Lower leg skin (tissue), 4 donors: ENCODE measurements at places on chromosomes 11 and 22.

GRCh38 chr11:64348383-64349024 lies 8.5 kb downstream of the CCDC88B start:
- DNase-seq: no peak

DNA sequence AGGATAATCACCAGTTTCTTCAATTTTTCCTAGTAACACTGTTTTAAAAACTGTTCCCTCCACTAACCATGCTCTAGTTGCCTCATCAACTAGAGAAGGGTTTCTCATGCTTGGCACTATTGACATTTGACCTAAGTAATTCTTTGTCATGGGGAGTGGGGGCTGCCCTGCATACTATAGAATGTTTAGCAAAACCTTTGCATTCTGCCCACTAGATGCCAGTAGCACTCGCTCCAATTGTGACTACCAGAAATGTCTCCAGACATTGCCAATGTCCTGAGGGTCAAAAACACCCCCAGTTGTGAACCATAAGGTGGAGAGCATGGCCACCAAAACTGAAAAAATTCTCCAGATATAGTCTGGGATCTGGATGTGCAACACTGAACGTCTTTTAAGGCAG lies 27.6 kb upstream of the BMAL1 start:
- DNase-seq: no peak

DNA sequence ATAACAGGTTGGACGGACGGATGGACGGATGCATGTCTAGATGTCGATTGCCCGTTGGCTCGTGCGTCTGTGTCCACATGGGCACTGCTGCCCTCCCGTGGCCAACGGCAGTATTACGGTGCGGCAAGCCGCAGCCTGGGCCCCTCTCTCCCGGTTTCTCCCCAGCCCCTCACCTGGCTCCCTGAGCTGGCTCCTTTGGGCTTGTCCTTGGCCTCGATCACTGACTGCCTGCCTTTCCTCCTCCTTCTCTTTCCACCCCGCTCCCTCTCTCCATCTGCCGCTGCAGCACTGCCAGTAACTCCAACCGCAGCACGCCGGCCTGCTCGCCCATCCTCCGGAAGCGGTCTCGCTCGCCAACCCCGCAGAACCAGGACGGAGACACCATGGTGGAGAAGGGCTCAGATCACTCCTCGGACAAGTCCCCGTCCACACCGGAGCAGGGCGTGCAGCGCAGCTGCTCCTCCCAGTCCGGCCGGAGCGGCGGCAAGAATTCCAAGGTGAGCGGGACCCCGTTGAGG lies 77.3 kb downstream of the SCN3B start:
- peak; percentile 46 for DNase-seq

DNA sequence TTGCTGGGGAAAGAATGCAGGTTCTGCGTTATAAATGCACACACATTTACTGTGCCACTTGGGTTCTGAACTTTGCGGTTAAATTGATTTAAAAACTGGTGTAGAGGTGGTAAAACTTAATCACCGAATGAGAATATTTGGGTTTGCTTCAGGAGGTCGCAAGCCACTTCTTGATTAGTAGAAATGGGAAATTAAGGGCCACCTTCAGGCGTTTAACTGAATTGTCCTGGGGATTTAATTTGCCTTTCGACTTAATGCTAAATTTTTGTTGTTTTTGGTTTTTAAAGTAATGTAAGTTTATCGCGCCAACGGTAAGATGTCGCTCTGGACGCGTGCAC lies 459 bp upstream of the NCR3LG1 start:
- DNase-seq: no peak

- no peak for DNase-seq
Measured at GRCh38 chr11:113397212-113397611, 9.6 kb downstream of the ANKK1 start.

DNA sequence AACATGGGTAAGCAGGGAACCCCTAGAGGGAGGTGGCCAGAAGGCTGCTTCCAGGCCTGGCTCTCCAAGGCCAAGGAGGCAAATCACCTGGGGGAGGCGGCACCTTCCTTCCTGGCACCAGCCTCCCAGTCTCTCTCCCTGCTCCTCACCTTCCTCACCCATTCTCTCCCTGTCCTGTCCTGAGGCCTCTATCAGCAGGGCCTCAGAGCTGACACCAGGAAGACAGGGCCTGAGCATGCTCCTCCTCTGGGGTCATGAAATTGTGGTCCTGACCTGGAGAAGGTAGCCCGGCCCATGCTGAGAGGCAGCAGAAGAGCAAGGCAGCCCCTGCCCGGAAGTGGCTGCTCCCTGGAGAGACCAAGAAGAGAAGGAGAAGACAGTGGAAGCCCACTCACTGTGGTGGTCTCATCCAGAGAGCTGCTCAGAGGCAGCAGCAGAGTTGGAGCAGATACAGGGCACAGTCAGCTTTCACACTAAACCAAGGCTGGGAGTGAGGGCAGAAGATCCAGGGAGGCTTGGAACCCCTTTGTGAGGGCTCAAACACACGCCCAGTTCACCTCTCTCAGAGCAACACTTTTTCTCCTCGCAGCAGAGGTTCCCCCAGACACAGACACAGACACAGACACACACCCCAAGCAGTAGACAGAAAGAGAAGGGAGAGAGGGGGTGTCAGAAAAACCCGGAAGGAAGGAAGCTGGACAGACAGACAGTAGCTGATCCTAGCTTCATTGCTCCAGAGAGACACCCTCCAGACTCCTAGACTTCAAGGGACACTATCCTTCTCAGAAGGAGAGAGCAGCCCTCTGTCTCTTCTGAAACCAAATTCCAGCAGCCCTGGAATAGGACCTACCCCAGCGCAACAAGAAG lies 1.8 kb downstream of the BCL9L start:
- no peak for DNase-seq

GRCh38 chr11:83611600-83611999 lies 325.4 kb upstream of the CCDC90B start:
- DNase-seq: no peak

DNA sequence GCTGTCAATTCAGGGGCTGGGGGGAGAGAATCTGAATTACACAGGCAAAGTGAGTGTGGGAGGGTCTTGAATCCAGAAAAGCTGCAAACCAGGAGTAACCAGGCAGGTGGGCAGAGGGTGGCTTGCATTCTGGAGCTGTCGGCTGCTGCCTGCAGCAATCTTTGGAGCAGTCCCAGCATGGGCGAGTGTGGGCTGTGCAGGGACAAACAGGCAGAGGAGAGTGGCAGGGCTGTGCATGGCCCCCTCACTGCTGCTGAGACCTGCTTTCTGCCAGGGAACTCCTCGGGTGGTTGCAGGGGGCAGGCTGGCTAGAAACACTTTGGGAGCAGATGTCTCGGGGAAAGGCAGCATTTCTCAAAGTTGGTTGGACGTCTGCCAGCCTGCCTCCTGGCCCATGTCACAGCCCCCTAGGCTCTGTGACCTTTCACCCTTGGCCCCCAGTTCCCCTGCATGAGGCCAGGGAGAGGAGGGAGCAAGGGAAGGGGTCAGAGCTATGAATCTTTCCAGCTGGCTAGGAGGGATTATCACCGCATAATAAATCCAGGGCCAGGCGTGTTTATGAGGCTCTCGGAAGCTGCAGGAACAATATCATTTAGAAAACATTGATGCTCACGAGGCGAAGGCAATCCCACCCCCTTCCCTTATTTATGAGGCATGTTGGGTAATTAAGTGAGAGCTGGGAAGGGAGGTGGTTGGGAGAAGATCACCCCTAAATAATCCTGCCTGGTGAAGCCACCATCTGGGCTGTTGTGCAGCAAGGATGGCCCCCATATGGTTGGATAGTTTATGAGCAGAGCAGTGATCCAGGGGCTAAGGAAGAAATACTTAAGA lies 212.3 kb upstream of the NCAM1 start:
- no peak for DNase-seq

DNA sequence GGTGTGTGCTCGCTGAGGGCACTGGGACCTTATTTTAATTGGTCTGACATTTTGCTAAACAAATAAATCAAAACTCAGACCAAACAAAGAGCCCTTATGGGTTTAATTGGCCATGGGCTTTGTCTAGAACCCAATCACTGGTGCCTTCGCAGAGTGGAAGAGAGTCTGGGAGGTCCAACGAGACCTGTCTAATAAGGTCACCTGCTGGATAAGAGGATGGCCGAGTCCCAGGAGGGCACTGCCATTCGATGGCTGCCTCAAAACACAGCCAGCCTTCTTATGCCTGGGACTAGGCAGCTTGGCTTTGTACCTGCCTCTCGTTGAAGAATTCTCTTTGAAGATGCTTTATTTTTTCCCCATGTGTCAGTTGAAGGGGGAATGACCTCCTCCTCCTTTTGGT lies 171.1 kb downstream of the CEP164 start:
- no peak for DNase-seq

DNA sequence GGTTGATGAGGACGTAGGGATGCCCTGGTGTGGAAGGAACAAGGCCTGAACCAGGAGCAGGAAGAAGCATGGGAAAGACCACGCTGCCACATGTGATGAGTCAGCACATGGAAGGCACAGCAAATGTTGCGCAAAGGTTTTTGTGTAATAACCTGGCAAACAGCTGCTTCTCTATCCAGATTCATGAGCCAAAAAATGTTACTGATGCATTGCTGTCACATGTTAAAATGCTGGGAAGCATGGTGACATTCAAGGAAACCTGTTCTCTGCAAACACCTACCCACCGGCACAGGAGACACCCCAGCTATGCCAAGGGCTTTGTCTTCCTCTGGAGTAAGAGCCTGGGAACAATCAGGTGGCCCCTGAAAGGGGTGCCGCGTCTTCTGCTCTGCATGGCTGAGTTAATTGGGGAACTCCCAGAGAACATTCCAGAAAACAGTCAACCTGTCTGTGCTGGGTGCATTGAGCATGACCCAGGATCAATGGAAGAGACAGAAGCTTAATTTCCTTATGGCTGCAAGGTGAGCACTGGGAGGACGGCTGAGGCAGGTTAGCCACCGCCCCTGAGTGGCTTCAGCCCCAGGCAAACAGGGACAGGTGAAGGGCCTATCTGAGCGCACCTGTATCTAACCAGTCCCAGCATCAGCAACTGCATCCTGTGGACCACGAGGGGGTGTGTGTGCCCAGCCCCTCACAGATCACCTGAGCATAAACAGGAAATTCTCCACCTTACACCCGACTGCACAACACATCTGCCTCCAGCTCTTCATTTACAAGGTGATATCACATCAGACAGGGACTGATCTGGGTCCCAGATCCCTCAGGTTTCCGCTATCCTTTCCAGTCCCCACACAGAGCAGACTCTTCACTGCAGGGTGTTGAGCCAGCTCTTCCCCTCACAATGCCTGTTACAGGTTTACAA lies 108.4 kb downstream of the GGTLC2 start:
- DNase-seq: peak; percentile 85

- DNase-seq: no peak
Measured at GRCh38 chr22:19981961-19982920, 34.4 kb downstream of the ARVCF start.

- peak; percentile 86 for DNase-seq
Measured at GRCh38 chr22:20430101-20430719, 7.4 kb downstream of the SCARF2 start.

DNA sequence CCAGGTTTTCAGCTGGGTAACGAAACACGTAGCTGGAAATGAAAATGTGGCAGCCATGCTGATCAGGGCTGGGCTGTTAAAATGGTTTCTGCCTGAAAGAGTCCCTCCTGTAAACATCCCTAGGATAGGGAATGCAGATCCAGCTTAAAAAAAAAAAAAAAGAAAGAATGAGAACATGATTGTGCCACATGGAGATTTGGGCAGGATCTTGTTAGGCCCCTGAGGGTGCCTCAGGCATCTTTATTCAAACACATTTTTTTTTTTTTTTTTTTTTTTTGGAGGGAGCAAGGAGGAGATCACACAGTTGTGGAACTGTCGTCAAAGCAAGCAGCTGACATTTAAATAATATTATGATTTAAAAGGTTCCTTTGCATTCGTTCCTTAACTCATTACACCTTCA lies 900.3 kb downstream of the OPCML start:
- DNase-seq: no peak

GRCh38 chr11:558503-558902 lies 2.0 kb downstream of the LMNTD2 start:
- no peak for DNase-seq

- DNase-seq: no peak
Measured at GRCh38 chr11:12176410-12176809, 66.0 kb downstream of the MICAL2 start.

DNA sequence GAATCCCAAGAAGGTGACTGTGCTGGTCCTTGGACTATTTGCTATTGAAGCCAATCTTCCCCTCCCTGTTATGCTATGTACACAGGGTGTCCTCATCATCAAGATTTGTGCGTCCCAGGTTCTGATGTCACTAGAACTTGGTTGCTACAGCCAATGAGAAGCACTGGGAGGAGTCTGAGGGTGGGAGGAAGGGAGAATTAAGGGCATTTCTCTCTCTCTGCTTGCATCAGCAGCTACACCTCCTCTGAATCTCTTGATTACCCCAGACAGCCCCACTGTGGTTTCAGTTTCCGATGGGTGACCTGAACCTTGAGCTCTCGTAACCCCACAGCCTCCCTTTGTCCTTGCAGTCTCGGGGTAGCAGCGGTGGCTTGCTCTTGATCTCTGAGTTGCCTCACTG lies 212.4 kb upstream of the SESN3 start:
- DNase-seq: no peak

- DNase-seq: no peak
Measured at GRCh38 chr11:44356351-44356750, 46.4 kb upstream of the ALX4 start.

GRCh38 chr22:27099946-27100722 lies 442.7 kb downstream of the MIAT start:
- no peak for DNase-seq

DNA sequence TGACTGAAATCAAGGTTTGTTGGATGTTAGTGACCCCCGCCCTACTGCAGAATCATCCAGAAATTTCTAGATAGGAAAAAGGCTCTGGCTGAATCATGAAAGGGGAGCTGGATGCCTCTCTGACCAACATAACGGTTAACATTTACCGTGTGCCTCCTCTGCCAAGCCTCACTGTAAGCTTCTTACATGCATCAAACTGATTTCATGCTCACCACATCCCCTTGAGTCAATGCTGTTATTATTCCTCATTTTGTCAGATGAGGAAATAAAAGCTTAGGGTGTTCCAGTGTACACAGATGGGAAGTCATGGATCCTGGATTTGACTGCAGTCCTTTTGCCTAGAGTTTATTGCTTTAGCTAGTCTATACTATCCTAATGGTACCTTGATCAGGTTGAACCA lies 5.9 kb upstream of the HMOX1 start:
- DNase-seq: no peak

DNA sequence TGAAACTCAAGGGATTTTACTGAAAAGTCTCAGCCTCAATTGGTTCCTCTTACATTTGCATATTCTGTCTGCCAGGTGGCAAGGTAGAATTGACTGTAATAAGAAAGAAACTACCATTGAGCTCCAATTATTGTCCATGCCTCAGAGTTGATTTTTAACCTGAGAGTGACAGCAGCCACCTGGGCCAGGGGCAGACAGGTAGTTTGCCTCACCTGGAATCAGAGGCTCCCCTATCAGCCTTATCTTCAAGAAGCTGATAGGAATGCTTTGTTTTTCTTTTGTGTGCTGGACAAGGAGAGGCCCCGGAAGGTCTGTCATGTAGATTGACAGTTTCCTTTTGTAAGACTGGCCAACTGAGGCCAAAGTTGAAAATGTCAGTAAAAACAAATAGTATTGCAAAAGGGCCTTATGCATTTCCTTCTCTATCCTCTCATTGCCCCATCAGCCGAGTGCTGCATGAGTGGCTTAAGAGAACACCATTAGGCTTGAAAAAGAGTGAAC lies 34.1 kb downstream of the CD44 start:
- DNase-seq: no peak

GRCh38 chr11:67284811-67285540 lies 4.1 kb upstream of the ANKRD13D start:
- DNase-seq: no peak
